ENCODE measurements at places on chromosomes 12 and 14. TPM values are rescaled to one million over a fixed set of nuclear protein-coding genes. Genes with fewer than 3 reads are reported as not detected.

The INTS13 gene
- 23.5 TPM for total RNA-seq

The PPP1R13B gene
- 64.6 TPM for total RNA-seq

DNA sequence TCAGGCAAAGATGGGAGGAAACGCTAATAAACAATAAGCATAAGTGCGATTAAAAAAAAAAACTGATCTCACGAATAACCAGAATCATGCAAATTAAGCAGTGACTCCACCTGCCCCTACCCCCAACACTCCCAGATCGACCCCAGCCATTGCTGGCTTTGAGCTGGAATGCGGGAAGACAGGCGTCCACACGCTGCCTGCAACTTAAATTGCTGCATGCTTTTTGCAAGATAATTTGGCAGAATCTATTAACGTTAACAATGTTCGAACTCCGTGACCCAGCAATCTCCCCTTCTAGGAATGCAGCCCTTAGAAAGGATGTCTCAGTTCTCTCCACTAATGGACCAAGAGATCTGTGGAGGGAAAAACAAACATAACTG is 935 bp upstream of the CKB start:
- peak overlapping the region; percentile 86 for H3K27ac ChIP-seq
- no peaks in the 10 kb centered on the region for H3K36me3 ChIP-seq
- peaks cover 44% of the 10 kb centered on the region for H3K4me1 ChIP-seq
- H3K4me3 ChIP-seq = no peak overlapping the region
- no peak for DNase-seq

The MUCL1 gene
- not detected for total RNA-seq

DNA sequence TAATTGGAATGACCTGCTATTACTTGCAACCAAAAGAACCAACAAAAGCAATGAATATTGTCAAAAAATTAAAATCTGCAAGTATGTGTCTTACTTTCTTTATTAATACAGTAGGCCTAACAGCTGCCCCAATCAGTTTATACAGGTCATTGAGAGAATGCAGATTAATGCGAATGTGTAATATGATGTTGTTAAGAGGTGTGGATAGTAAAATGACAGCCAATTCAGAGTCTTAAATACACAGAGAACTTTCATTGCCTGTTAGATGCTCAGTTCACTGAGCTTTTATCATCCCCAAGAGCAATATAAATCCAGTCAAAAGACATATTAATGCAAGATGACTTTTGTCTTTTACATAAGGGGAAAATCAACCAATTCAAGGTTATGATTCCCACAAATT is 58.7 kb downstream of the STXBP6 start:
- H3K4me1 ChIP-seq = no peaks in the 10 kb centered on the region
- no peak overlapping the region for H3K27ac ChIP-seq
- no peaks in the 10 kb centered on the region for H3K27me3 ChIP-seq
- no peaks in the 10 kb centered on the region for H3K36me3 ChIP-seq
- no peak overlapping the region for H3K4me3 ChIP-seq

The HOXC12 gene
- not detected for total RNA-seq

The POTEM gene
- 18.1 TPM for total RNA-seq

The ZFYVE26 gene
- total RNA-seq = 33.7 TPM

The TIMM9 gene
- total RNA-seq = 51.4 TPM

Measured in prostate gland (tissue), 2 donors.